ENCODE measurements at places on chromosomes 7 and 10.
A peak's percentile ranks its signal among the peaks of the same experiment; 100 is the strongest.

DNA sequence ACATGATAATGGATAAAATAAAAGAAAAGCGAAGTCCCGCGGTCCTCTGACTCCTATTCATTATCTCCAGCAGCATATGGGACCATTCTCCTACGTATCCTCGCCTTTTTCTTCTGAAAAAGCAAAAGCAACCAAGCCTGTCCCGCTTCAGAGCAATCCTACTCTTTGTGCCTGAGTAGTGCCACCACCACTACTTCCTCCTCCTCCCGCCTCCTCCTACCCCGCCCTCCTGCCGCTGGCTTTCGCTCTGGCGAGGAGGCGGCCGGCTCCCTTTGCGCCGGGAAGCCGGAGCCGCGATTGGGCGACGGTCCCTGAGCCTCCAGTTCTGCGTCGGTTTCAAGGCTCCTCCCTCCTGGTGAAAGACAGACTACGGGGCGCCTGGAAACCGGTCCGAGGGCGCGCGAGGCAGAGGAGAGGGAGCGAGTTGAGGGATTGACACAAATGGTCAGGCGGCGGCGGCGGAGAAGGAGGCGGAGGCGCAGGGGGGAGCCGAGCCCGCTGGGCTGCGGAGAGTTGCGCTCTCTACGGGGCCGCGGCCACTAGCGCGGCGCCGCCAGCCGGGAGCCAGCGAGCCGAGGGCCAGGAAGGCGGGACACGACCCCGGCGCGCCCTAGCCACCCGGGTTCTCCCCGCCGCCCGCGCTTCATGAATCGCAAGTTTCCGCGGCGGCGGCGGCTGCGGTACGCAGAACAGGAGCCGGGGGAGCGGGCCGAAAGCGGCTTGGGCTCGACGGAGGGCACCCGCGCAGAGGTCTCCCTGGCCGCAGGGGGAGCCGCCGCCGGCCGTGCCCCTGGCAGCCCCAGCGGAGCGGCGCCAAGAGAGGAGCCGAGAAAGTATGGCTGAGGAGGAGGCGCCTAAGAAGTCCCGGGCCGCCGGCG is at the start of gene FZD1:
FZD1 (plus strand) TSS at position 388 of the 878 bp plus-strand sequence; CDS start at position 836, 448 bp downstream.
- DNase-seq, result peak; percentile 95

DNA sequence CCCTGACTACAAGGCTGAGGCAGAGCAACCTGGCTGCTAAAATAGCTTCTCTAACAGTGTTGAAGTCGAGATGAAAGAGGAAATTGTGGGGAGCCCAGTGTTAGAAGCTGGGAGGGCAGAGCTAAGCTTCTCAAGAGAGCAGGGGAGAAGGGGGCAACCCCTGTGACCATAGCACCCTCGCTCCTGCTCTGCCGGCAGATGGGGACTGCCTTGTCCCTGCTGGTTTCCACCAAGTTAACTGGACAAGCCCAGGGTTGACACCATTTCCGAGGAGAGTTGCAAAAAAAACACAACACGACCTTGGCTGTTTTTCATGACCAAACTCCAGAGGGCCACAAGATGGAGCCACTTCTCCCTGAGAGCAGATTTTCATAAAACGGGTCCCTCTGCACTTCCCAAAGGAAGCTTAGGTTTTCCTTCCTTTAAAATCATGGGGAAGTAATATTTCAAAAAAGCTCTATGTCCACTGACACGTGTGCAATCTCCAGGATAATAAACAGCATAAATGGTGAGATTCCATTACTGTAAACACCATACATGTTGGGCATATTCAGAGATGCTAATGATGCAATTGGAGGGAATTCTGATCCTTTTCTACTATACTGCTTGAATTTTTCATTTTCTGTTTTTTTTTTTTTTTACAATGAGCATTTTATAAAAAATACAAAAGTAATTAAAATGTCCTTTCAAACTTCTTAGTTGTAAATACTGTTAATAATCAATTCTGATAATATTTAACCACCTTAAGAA is 140.4 kb downstream of the PIP4K2A start:
- DNase-seq, result no peak

DNA sequence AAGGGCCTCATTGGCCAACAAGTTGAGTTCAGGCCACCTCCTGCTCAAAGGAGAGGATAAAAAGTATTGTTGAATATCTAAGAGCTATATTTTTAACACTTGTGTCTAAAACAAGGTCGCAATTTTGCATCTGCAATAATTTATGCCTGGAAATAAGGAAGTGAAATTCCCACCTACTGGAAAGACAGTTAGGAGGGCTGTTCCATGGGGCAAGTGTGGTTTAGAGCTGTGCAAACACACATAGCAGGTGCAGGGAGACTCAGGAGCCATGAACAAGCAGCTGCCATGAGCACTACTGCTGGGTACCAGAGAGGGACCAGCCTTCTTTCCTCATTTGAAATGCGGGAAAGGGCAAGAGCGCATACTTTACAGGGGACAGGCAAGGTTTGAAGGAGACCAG is 35.5 kb upstream of the IKZF1 start:
- DNase-seq, result no peak

- no peak for DNase-seq
These were observed 32.4 kb downstream of the NSUN6 start for GRCh38 chr10:18619016-18619415.

GRCh38 chr7:12861070-12861469 is 173.6 kb downstream of the ARL4A start:
- DNase-seq, result no peak

GRCh38 chr10:81130014-81130413 is 592.3 kb downstream of the SH2D4B start:
- no peak for DNase-seq

- no peak for DNase-seq
These were observed 4.0 kb downstream of the FZD8 start for GRCh38 chr10:35638101-35638500.
